Esophagus squamous epithelium (tissue), 5 donors: ENCODE measurements at places on chromosomes 6 and 20.

DNA sequence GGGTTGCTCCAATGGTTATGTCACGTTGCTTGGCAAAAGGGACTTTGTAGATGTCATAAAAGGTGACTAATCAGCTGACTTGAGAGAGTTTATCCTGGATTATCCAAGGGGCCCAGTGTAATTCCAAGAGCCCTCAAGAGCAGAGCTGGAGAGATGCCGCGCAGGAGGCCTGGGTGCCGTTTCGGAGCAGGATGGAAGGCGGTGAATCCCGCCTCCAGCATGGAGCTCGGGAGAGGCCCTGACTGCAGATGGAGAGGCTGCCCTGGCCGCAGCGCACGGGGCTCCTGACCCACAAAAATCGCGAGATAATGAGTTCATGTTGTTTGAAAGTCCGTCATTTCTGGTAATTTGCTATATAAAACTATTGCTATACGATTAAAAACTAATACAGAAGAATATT lies 219.8 kb downstream of the ZDHHC14 start:
- DNase-seq, result no peak

DNA sequence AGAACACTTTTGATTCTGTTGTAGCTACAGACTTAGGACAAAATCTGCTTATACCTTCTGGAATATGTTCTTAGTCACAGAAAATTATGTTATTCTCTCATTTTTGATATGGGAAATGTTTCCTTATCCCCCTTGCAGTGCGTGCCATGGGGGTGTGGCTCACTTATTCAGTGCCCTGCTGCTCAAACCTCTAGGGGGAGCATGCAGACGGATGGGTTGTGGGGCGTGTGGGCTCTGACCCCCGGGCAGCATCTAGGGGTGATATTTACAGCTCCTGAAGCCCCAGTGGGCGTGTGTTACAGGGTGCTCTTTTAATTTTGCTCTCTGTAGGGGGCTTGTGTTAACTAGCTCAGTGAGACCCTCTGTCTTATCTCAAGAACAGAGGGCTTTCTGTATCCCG lies 61.3 kb upstream of the FERMT1 start:
- DNase-seq, result no peak

DNA sequence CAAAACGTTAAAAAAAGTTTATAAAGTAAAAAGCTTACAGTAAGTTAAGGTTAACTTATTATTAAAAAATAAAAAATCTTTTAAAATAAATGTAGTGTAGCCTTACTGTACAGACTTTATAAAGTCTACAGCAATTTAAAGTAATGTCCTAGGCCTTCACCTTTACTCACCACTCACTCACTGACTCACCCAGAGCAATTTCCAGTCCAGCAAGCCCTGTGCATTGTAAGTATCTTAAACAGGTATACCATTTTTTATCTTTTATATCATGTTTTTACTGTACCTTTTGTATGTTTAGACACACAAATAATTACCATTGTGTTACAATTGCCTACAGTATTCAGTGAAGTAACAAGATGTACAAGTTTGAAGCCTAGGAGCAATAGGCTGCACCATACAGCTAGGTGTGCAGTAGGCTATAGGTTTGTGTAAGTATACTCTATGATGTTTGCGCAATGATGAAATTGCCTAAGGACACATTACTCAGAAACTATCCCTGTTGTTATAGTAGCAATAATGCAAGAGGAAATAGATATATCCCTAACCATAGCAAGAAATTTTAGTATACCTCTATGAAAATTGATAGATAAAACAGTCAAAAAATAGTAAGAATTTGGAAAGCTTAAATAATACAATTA lies 39.5 kb downstream of the FBXO5 start:
- no peak for DNase-seq

GRCh38 chr20:47784599-47785310 lies 526 bp downstream of the SULF2 start:
- no peak for DNase-seq

DNA sequence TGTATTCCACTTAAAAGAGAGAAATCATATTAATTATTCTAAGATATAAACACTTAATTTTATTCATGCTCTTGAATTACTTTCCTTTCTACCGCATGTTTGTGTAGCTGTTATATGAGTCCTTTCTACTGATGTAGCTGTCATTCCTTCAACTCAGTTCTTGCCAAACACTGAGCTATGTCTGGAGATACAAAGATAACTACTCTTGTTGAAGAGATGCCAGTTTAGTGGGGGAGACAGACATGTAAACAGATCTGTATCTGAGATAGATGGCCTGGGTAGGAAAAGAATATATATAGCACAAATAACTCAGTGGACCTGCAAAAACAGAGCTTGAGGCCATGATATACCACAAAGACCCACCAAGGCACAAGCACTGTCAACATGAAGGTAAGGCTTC lies 157.3 kb downstream of the BTBD9 start:
- no peak for DNase-seq

DNA sequence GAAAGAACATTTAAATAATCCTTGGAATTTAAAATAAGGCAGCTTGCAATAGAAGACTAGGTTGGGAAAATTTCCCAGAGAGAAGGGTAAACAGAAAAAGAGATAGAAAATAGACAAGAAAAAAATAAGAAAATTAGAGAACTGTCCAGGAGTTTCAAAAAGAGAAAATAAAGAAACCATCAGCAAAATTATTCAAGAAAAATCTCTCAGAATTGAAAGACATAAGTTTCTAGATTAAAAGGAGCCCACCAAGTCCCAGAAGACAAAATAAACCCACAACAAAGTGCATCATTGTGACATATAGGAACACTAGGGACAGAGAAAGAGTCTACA lies 88.6 kb upstream of the CDYL start:
- DNase-seq, result no peak

DNA sequence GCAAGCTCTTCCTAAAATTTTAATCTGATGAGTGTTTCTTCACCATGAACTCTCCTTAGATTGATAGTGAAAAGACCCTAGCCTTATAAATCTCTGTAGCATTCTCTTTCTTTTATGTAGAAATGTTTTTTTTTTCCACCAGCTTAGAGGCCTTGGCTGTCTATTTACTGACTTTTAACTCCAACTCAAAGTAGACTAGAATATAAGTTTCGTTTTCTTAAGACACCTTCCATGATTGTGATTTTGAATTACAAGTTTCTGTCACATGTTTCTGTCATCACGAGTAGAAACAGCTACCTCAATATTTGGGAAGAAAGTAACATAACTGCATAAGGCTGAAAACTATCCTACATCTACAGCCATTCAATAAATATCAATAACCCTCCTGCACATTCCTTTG lies 17.8 kb downstream of the ADGRF4 start:
- no peak for DNase-seq

DNA sequence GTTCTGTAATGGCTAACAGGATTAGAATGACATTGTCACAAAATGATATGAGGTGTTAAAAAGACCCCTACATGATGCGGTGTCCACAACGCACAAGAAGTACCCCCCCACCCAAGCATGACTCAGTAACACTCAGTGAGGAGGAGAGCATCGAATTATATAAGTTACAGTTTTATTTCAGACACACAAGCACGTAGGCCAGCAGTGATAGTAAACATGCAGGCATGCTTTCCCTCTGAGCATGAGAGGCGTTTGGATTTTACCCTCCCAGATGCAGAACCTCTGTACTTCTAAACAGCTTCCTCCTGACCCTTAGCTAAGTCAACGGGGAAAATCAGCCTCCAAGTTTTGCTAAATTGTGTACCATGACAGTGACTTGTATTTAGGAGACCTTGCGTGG lies 23.9 kb downstream of the GNAS start:
- DNase-seq, result no peak

DNA sequence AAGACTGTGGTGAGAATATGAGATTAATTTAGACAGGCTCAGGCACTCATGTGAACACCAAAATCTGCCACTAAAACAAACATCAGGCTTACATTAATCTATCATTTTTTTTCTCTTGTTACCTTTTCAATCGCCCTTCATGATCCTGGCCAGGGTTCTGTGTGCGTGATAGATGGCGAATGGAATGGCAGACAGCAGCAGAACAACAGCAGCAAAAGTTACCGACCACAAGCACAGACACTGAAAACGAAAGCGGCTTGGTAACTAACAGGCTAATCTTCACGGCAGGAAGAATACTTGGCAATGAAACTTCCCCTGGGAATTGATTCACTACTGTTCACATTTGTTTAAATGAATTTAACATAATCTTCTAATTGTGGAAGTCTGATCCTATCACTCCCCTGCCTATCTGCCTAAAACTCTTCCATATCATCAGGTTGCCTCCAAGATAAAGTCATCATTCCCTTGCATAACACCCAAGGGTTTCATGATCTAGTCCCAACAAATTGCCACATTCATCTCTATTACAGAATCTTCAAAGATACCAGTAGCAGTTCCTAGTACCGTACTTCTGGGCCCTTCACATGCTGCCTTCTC lies 28.7 kb downstream of the PTPRK start:
- no peak for DNase-seq
